Stimulated activated effector memory CD8-positive, alpha-beta T cell treated with anti-CD3 and anti-CD28 coated beads, Interleukin-12 subunit alpha, Interleukin-12 subunit beta, amount 100 ng/mL, for 72 hours (primary cell): ENCODE measurements at places on chromosomes 3 and 15.

GRCh38 chr15:90037511-90037860, 36.4 kb downstream of the ZNF710 start:
- no peak for DNase-seq

- DNase-seq: no peak
Observed at GRCh38 chr3:9211155-9211950, 38.1 kb downstream of the SRGAP3 start.

GRCh38 chr15:43277231-43277823, 10.6 kb upstream of the TGM5 start:
- no peak for DNase-seq

GRCh38 chr3:14451844-14452739, 49.7 kb downstream of the SLC6A6 start:
- no peak for DNase-seq

DNA sequence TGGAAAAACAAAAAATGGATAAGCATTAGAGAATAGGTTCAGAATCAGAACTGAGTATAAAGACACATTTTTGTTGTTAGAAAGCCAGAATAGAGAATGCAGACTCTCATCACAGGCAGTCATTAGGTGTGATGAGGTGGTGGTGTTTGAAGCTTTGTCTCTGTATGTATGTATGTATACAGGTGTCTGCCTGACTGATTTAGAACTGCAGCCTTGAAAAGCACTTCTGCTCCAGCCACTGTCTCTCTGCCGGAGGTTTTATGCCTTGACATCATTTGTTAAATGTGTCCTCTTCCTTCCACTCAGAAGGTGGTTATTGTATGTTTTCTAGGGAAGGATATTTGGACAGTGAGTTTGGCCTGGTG, 80.7 kb upstream of the ZBED2 start:
- DNase-seq: no peak

DNA sequence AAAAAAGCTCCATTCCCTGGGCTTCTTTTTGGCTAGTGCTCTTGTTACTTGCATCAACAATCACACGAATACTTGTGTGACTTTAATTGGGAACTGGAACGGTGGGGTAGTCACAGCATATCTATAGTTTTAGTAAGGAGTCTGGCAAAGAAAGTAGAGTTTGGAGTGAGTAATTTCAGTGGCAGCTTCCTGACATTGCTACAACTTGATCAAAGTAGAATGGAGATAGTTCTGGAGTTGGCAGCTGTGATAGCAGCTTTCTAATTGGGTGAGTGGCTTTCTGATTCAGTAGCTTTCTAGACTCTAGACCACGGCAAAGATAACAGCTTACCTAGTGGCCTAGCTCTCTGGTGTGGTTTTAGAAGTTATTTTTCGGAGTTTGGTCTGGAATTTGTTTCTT, 475.0 kb downstream of the TUSC7 start:
- DNase-seq: no peak

DNA sequence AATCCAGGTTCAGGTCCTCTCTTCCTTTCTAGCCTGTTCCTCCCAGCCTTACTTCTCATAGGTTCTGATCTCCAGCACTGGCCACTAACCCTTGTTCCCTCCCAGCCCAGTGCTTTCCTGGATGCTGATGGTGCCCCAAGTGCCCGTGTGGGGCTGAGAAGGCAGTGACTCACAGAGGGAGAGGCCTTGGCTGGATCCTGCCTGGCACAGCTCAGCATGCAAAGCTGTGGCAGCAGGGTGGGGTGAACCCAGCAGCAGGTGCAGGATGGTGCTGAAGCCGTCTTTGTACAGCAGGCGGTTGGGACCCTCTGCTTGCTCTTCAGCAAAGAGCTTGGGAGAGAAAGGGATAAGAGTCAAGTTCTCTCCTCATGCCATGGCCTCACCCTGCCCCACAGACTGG, 7.6 kb downstream of the LPCAT4 start:
- no peak for DNase-seq
